Ammon's horn (tissue), 1 donor: ENCODE measurements at places on chromosomes 3 and 15.

DNA sequence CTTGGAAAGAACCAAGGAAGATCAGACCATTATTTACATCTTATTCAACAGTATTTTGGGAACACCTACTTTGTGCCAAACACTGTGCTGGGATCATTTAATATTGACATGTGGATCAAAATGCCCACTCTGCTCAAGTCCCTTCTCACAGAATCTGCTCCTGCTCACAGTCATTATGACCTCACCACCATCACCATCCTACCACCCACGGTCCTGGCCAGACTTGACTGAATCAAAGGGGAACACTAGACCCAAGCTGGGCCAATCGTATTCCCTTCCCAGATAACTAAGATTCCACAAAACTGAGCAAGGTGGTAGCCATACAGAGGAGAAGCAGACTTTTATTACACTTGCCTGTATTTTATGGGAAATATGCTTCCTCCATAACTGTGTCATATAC lies 3.4 kb upstream of the CEP152 start:
- no peak for DNase-seq

DNA sequence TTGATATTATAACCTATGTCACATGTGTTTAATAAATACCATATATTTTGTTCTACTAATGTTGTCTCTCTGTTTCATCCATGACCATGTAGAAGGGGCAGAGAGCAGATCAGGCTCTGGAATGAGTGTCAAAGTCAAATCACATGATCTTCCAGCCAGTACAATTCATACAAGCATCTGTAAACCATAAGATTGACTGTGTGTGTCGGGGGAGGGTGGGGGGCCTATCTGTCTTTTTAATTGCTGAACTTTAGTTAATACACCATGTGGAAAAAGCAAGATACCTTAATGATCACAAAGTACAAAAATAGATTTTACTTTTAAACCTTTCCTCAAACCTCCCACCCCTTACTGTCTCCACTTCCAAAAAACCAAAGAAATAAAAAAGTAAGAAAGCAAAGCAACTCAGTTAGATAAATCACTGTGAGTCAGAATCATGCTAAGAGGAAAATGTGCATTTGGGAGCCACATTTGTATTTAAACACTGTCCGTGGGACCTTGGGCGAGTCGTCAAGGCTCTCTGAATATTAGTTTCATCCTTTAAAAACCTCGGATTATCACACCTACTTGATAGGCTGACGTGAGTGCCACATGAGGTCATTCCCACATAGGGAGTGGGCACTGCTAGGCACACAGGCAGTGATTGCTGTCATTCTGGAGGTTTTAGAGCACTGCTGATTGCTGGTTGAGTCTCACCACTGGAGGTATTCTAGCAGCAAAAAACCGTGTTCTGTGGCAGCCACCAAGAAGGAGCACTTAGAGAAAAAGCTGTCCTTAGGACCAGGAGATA lies 21.0 kb upstream of the POLR2M start:
- DNase-seq: no peak

DNA sequence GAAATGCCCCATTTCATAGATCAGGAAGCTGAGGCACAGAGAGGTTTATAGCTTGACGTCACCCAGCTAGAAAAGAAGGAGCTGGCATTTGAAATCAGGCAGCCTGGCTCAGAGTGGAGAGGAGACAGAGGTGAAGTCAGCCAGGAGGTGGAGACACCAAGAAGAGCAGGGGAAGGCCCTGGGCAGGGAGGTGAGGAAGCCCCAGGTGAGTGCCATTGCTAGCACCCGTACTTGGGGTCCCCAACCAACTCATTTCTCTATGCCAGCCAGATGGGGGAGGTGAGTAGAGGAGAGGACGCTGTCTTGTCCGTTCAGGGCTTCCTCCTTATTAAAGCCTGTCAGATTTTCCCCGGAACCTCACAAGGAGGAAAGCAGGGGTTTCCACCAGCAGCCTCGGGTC lies 149.6 kb upstream of the TLE3 start:
- no peak for DNase-seq

DNA sequence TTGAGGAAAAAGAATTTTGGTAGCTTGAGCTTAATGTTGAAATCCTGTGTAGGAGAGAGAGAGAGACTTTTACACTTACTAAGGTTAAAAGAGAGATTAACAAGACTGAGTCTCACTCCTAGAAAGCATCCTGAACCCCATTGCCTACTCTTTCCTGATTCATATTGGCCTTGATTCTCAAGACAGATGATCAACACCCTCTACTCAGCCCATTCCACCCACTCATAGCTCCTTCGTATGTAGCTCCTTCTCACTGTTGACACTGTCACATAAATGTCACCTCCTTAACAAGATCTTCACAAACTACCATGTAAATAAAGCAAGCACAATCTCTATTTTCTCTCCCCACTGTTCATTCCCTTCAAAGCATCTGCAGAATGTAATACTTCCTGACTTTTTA lies 574.6 kb upstream of the LMCD1 start:
- no peak for DNase-seq

GRCh38 chr3:46681387-46681786 lies 12.1 kb downstream of the ALS2CL start:
- no peak for DNase-seq

DNA sequence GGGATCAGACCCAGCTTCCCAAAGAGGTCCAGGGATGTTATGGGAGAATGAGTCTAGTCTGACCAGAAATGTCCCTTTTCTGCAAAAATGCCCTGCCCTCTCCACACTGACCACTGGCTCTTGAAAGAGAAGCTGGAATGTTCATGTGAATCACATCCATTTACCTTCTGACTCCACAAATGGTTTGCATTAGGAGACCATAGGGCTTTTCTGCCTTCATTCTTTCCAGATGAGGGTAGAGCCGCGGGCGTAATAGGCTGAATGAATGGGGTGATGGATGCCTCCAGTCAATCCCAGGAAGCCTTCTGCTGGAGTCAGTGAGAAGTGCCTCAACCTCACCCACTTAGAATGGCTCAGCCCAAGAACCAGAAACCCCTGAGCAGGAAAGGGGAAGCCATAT lies 47.2 kb upstream of the IREB2 start:
- DNase-seq: no peak

- DNase-seq: no peak
Measured at GRCh38 chr3:83393276-83393675, 1565.5 kb upstream of the CADM2 start.

DNA sequence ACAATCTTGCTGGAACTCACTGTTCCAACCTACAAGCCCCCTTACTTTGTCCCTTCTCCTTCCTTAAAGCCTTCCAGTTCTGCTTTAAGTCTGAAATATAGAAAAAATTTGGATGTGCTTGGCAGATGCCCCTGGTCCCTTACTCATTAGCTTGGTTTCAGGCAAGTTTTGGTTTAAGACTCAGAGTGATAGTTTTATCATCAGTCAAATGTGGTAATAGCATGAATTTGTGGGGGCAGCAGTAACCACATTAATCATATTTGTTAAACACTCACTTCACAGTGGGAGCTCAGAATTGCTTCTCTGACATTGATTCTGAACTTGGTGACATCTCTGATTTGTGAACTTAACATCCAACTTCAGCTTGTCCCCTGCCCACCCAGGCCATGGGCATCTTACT lies 58.3 kb upstream of the ALDH1A3 start:
- no peak for DNase-seq
